ENCODE measurements at places on chromosomes 16 and 17.

DNA sequence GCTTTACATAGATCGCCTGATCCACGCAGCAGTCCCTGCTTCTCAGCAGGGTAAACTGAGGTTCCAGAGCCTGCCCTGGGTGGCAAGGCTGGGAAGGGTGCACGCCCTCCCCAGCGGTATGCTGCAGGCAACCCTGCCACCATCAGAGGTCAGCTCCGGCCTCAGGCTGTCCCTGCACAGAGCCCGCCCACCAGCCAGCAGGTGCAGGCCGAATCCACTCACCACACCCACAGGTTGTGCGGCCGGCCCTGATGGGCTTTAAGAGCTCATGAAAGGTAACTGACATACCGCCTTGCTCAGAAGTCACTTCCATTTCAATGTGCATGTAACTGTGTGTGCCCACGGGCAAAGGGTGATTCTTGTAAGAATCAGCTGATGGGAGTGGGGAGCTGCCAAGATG is 7.1 kb downstream of the RBFOX3 start:
- no peak for DNase-seq

DNA sequence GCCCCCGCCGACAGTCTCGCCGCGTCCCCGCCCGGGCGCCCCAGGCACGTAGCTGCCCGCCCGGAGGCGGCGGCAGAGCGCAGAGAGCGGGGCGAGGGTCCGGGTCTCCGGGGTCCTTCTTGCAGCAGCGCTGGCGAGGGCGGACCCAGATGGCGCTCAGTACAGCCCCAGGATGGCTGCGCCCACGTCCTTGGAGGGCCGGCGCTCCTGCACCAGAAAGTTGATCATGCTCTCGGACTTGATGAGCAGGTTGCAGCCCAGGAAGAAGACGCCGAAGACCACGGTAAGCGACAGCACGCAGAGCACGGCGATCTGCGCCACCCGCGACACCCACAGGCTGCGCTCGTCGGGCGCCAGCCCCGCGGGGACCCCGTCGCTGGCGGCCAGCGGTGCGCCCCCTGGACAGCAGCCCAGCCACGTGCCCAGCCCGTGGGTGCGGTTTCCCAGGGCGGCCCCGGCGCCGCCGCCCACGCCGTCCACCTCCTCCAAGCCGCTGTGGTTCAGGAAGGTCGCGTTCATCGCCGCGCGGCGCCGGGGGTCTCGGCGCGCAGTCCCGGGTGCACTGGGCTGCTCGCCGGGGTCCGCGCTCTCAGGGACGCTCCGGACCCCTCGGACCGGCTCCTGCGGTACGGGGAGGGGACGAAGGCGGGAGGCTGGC is 435 bp downstream of the RPRML start:
- DNase-seq = peak; percentile 31

GRCh38 chr17:44170135-44170498 is 387 bp upstream of the ASB16 start:
- no peak for DNase-seq

DNA sequence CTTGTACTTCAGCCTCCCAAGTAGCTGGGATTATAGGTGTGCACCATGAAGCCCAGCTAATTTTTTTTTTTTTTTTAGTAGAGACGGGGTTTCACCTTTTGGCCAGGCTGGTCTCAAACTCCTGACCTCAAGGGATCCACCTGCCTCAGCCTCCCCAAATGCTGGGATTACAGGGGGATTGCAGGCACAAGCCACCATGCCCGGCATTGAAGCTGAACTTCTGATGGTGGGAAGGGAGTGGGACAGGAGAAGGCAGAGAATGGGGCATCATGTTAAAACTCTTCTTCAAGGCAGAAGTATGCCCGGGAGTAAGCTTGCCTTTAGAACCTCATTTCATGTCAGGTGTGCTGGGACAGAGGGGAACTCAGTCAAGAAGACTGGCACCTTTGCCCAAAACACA is 48.6 kb upstream of the ZFHX3 start:
- no peak for DNase-seq

GRCh38 chr17:79607940-79608623 is 2.8 kb downstream of the RBFOX3 start:
- DNase-seq = no peak

GRCh38 chr17:57722704-57723043 is 22.4 kb downstream of the CCDC182 start:
- DNase-seq = no peak

DNA sequence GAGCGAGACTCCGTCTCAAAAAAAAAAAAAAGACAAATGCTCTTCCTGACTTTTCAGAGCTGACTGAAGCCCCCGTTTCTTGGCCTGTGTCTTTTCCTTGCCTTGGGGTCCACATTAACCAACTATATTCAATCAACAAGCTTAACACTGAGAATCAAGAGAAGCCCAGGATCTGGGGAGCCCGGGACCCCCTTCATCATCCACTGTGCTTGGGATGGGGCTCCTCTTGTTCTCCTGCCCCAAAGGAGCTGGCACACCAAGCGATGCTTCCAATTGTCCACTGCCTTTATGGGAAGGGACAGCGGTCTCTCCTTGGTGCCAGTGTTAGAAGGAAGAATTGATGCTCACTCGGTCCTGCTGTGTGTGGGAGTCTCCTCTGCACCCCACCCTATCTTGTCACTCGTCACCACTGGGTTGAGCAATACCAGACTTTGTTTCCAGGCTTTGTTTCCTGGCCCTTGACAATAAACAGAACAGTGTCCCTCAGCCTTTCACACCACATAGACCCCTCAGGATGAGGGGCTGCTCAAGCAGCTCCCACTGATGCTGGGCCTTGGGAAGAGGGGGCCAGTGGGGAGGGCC is 146.7 kb downstream of the KCNJ12 start:
- DNase-seq = no peak

- no peak for DNase-seq
These were observed 7.8 kb upstream of the SRL start for GRCh38 chr16:4249530-4250308.

DNA sequence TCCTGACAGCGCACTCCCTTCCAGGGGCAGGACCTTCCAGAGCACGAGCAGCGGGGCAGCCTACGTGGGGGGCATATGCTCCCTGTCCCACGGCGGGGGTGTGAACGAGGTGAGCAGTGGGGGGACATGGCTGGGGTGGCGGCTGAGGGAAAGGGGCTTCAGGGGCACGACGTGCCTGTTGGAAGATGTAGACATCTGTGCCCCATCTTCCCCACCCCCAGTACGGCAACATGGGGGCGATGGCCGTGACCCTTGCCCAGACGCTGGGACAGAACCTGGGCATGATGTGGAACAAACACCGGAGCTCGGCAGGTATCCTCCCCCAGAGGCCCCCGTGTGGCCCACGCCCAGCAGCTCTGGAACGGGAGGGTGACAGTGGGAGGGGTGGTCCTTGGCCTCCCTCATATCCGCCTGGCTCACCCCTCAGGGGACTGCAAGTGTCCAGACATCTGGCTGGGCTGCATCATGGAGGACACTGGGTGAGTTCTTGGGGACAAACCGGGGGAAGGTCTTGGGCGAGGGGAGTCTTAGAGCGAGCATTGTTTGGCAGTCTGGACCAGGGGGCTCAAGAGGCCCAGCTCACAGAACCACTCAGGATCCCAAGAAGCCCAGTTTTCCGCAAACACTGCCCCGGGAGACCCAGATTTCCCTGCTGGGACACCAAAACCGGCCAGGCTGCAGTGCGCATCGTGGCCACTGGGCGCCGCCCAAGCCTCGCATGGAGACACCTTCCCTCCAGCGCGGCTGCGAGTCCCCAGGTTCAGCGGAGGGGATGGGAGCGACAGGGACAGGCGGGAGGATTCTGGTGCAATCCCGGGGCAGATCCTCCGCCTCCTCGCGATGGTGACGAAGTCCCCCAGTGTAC is 15.7 kb downstream of the ADAM11 start:
- DNase-seq = peak; percentile 60

- DNase-seq = no peak
These were observed 822.4 kb upstream of the RBFOX1 start for GRCh38 chr16:6510261-6510660.

DNA sequence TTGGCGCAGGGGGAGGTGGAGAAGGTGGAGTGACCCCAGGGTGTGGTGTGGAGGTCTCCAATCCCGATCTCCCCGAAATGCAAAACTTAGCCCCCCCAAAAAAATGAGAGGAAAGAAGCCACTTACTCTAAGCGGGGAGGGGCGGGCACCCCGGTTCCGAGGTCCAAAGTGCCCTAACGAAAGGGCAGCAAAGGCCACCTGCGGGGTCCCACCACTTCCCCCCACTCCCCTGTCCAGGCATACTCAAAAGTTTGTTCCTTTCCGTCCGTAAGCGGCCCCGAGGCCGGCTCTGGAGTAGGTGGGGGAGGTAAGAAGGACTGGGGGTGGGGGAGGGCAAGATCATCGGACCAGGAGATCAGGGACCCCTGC is 1.1 kb downstream of the TOX3 start:
- DNase-seq = no peak

- DNase-seq = no peak
These were observed 2.6 kb downstream of the AXIN2 start for GRCh38 chr17:65558683-65559460.

GRCh38 chr17:17696085-17696484 is 14.8 kb downstream of the RAI1 start:
- no peak for DNase-seq

GRCh38 chr16:86931410-86931941 is 353.1 kb downstream of the FOXL1 start:
- no peak for DNase-seq

GRCh38 chr17:69333561-69333960 is 6.6 kb upstream of the ABCA5 start:
- DNase-seq = no peak

- DNase-seq = no peak
These were observed 12.2 kb downstream of the ADAP2 start for GRCh38 chr17:30933966-30934365.

- DNase-seq = no peak
These were observed 24.5 kb downstream of the PMP22 start for GRCh38 chr17:15240644-15241043.

DNA sequence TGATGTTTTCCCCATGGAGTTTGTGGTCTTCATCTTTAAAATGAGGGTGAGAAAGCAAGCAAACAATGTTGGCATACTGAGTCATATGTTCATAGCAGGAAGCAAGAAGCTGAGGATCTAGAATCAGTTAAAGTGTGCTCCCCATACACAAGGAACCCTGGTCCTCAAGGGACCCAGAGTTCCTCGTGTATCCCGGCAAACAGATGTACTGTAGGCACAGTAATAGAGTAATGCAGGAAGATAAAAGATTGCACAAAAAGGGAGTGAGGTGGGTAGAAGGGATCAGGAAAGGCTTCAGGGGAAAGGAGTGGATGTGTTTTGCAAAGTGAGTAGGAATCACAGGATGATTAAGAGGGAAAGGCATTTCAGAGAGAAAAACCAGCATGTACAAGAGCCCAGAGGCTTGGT is 412.3 kb upstream of the CDH11 start:
- no peak for DNase-seq

GRCh38 chr17:41722231-41722630 is 10.1 kb downstream of the GAST start:
- DNase-seq = no peak

GRCh38 chr16:89104930-89105571 is 11.4 kb downstream of the ACSF3 start:
- no peak for DNase-seq

DNA sequence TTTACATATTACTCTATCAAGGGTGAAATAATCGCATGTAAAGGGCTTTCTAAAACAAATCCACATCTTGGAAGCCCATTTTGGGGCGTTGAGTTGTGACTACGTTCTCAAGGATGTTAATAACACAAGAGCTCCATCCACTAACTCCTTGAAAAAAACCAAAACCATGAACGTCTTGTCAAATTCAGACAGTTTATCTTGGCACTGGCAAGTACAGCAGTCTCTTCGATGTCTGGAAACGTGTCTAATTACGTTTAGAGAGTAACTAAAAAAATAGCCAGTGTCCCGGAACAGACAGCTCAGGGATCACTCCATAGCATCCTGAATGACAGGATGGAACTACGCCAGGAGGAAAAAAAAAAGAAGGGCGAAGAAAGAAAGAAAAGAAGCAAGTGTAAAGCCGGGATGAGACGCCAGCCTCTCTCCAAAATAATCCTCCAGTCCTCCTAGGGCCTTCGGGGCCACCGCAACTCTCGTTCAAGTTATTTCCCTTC is 954 bp downstream of the MYO1D start:
- no peak for DNase-seq

DNA sequence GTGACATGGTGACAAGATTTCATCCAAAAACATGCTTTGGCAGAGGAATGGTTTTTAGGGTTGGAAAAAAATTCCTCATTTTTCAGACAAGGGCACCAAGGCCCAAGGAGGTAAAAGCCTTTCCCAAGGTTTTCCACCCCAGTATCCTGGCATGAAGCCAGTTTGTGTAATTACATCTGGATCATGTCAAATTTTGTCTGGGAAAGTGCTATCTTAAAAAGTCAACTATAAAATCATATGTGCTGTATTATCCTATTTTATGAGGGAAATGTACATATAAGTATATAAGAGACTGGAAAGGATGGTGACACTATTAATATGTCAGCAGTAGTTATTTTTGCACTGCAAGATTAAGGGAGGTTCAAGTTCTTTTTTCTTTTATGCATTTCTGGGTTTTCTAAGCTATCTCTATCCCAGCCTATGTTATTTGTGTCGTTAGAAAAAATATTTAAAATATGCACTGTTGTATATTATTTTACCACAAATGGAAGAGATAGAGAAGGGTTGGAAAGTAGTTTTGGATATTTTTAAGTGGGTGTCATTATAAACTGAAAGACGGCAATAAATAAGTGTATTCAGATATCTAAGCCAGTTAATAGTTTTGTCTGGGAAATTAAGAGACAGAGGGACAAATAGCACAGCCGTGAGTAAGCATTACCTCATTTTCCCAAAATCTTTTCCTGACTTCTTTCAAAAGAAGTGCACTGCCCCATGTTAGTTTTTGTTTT is 13.5 kb upstream of the FBXO47 start:
- DNase-seq = no peak

- DNase-seq = no peak
These were observed 815 bp downstream of the KRT35 start for GRCh38 chr17:41480136-41480535.

DNA sequence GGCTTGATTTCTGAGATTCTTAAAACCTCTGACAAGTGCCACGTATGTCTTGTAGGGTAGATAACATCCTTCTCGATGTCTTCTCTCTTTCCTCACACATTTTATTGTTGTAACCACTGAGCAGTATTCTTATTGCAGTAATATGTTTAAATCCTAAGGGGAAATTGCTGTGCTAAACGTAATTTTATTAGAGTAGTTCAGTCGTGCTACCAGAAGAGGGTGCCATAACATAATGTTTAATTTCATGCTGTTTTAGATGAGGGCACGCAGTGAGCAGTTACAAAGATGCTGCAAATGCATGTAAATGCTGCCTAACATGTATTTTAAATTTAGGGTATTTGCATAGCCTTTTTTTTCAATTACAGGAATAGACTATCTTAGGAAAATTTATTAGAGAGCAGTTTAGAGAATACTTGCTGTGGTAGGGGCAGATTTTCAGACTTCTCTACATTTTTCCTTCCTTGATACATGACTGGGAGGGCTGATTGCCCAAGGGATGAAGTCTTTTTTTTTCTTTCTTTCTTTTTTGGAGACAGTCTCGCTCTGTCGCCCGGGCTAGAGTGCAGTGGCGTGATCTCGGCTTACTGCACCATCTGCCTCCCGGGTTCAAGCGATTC is 51.7 kb downstream of the GAN start:
- peak; percentile 52 for DNase-seq

GRCh38 chr17:75808549-75808904 is 23.9 kb downstream of the UNK start:
- DNase-seq = no peak

GRCh38 chr16:72187551-72187950 is 15.6 kb upstream of the PMFBP1 start:
- DNase-seq = no peak

Measured in SW 1271 (cell line).